Kidney (tissue), 22 donors: ENCODE measurements at places on chromosomes 5 and 9. TPM values are rescaled to one million over a fixed set of nuclear protein-coding genes. Genes with fewer than 3 reads are reported as not detected.

Gene OR1L6
- not detected for polyA plus RNA-seq

Gene AGTPBP1
- 4.1 TPM for polyA plus RNA-seq

Gene BTNL3
- 0.30 TPM for polyA plus RNA-seq

Gene KCNV2
- not detected for polyA plus RNA-seq

Gene MARCHF11
- polyA plus RNA-seq: 0.47 TPM

Gene ELOVL7
- 14.6 TPM for polyA plus RNA-seq

Gene C5orf52
- polyA plus RNA-seq: not detected

Gene ADAMTS12
- 0.75 TPM for polyA plus RNA-seq

Gene EIF4E1B
- polyA plus RNA-seq: not detected

Gene RLN1
- 0.82 TPM for polyA plus RNA-seq

Gene IL17B
- polyA plus RNA-seq: 4.7 TPM

Gene FLT4
- 6.9 TPM for polyA plus RNA-seq

Gene PCDHGB6
- polyA plus RNA-seq: 0.22 TPM

Gene RASEF
- polyA plus RNA-seq: 2.2 TPM

Gene FSD1L
- 1.4 TPM for polyA plus RNA-seq

Gene WDR38
- not detected for polyA plus RNA-seq

Gene GRXCR2
- polyA plus RNA-seq: not detected

Gene ARID3C
- polyA plus RNA-seq: not detected

Gene PHPT1
- 283 TPM for polyA plus RNA-seq

Gene ELL2
- polyA plus RNA-seq: 10.1 TPM

Gene TRUB2
- polyA plus RNA-seq: 40.8 TPM

Gene LCN10
- 3.9 TPM for polyA plus RNA-seq

Gene ADAMTS2
- 2.0 TPM for polyA plus RNA-seq

Gene MSMP
- polyA plus RNA-seq: not detected

Gene CRHBP
- polyA plus RNA-seq: 67.7 TPM

Gene LCP2
- polyA plus RNA-seq: 4.6 TPM

Gene SPINK6
- polyA plus RNA-seq: not detected

Gene HEMGN
- polyA plus RNA-seq: not detected

Gene ADAMTSL2
- 20.0 TPM for polyA plus RNA-seq

Gene GRIN3A
- polyA plus RNA-seq: 0.06 TPM

Gene SPATA31E1
- not detected for polyA plus RNA-seq

Gene TRPM6
- polyA plus RNA-seq: 2.0 TPM

Gene PARP8
- 3.4 TPM for polyA plus RNA-seq

Gene F2RL1
- 24.5 TPM for polyA plus RNA-seq

Gene IL5
- polyA plus RNA-seq: not detected

Gene FGF1
- polyA plus RNA-seq: 89.7 TPM

Gene PCDHA7
- 0.62 TPM for polyA plus RNA-seq

Gene GZMA
- polyA plus RNA-seq: 2.2 TPM

Gene KIF20A
- 0.22 TPM for polyA plus RNA-seq
